Nephron progenitor cell (in vitro differentiated cells): ENCODE measurements at places on chromosomes 2 and 18.

GRCh38 chr18:58662118-58662517, 9.1 kb upstream of the MALT1 start:
- DNase-seq, result no peak

DNA sequence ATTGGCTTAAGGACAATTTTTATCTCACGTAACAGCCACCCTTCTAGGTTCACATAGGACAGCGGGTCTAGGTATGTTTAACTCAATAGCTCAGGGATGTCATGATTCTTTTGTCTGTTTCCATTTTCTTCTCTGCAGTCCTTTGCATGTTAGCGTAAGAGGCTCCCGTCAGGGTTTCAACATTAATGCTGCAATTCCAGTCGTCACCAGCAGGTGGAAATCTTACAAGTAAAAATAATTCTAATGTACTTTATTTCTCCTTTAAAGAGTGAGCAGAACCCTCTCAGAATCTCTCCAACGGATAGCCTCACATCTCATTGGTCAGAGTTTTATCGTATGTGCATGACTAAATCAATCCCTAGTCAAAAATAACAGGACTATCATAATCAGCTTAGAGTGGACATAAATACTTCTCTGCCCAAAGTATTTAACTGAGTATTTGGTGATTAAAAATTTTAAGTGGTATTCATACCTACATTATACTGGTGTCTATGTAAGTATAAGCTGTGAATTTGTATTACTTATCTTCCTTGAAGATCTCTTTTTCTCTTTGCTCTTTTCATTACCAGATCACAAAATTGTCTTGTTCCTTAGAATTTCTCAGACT, 487.2 kb upstream of the GCFC2 start:
- peak; percentile 80 for DNase-seq

DNA sequence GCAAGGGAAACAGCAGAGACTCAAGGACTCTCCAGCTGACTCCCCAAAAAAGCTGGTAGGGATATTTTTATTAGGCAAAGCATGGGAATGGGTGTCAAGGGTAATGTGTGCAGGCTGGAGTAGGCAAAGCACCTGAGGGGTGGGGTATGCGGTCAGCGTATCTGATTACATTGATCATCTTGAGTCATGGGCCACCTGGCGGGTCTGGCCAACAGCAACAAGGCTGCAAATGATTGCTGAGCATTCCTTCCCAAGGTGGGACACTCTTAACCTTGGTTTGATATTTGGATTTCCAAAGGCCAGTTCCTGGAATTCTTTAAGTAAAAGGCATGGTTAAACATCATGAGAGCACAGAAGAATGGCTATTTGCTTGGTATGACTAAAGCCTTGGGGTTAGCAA, 32.6 kb upstream of the CCBE1 start:
- no peak for DNase-seq

GRCh38 chr2:165376571-165376975, 92.9 kb upstream of the CSRNP3 start:
- no peak for DNase-seq

- no peak for DNase-seq
These were observed 117.3 kb downstream of the MIB1 start for GRCh38 chr18:21857871-21858270.

DNA sequence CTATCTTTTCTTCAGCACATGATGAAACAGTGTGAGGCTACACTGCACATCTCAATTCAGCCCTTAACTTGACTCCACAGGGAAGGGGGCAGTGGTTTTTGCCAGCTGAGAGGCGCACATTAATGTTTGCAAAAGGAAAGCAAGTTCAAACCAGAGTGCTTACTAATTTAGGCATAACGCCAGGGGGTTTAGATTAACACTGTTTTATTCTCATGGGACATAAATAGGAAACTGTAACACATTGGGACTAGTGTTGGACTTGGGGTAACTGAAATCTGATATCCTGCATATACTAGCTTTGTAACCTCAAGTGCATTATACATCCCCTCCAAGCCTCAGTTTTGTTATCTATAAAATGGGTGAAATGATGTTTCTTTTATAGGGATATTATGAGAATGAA, 821.2 kb upstream of the ID2 start:
- no peak for DNase-seq

GRCh38 chr2:122112216-122113005, 357.0 kb downstream of the TSN start:
- DNase-seq, result no peak

- DNase-seq, result peak; percentile 3
These were observed 384.3 kb upstream of the SYT4 start for GRCh38 chr18:43661570-43661969.

DNA sequence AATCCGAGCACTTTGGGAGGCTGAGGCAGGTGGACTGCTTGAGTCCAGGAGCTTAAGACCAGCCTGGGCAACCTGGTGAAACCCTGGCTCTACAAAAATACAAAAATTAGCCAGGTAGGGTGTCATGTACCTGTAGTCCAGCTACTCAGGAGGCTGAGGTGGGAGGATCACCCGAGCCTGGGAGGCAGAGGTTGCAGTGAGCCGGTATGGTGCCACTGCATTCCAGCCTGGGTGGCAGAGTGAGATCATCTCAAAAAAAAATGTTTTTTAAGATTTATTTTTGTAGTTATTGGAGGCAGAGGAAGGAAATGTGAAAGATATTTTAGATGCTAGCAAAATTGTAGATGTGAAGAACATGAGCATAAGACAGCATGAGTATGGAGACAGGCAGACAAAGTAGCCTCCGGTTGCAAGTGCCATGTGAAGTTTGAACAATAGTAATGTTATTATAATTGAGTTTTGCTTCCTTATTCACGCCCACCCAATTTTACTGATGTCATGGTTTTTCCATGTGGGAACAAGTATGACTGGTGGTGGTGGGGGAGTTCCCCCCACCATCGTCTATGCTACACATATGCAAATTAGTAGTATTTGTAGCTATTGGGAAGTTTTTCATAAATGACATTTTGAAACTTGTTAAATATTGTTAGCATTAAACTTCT, 18.0 kb downstream of the REL start:
- DNase-seq, result no peak

DNA sequence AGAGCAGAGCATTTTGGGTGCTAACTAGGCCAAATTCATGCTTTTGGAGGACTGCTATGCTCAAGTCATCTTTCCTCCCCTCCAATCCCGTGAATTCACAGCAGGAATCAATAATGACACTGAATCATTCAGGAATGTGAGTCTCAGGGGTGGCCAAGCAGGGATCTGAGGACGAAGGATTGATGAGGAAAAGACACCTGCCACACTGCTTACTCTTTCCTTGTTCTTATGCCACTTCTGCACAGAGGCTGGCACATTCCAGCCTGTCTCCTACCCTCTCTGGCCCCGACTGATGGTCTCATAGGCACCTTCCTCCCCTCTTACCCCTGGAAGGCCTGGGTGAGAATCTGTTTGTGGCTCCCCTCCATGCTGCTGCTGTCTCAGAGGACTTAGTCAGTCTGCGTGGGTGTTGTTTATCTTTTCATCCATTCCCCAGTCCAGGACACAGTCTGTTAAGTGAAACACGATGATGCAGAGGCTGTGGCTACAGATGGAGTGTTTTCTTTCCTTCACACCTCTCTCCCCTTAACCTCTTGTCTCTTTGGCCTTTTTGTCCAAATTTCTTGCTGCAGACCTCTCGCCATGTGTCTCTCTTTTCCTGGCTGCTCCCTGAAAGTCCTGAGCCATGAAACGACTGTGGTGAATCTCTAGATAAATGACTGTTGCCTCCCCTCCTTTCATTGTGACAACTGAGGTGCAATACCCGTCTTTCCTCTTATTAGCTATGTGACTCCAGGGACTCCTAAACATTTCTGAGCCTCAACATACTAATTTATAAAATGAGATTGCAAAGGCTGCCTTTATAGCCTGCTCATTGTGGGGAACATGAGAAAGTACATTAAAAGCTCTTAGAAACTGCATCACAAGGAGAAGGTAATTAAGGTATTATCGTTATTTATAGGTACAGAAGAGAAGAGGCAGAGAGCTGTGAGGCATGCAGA, 86.9 kb downstream of the RDH14 start:
- DNase-seq, result no peak

- no peak for DNase-seq
These were observed 373.5 kb upstream of the MYT1L start for GRCh38 chr2:2704428-2705090.

DNA sequence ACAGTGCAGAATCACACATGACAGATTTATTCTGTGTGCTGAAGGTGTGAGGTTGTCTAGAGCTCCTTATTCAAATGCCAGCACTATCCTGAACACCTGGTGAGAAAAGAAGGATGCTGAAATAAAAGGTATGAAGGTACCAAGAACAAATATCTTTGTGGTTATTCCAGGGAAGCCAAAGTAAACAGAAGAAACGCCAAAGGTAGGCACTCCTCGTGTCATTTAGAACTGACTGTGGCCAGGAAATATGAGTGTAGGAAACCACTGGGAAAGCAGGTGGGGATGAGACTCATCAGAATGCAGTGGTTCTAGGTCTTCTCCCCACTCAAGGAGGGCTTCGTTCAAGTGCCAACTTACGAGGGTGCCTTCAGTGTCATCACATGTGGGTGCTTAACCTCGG, 80.8 kb downstream of the KIF5C start:
- DNase-seq, result no peak

- no peak for DNase-seq
These were observed 135.6 kb downstream of the CCBE1 start for GRCh38 chr18:59561612-59562011.

DNA sequence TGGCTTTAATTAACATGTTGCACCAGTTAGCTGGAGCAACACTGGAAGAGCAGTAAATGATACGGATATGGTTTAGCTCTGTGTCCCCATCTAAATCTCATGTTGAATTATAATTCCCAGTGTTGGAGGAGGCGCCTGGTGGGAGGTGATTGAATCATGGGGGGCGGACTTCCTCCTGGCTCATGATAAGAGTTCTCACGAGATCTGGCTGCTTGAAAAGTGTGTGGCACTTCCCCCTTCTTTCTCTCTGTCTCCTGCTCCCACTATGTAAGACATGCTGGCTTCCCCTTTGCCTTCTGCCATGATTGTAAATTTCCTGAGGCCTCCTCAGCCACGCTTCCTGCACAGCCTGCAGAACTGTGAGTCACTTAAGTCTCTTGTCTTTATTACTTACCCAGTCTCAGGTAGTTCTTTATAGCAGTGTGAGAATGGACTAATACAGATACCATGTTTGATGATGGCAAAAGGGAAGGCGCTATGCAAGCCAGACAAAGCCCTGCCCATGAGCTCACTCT, 963.6 kb downstream of the SOCS6 start:
- DNase-seq, result no peak

GRCh38 chr2:60317844-60318243, 235.6 kb downstream of the BCL11A start:
- DNase-seq, result no peak

- no peak for DNase-seq
These were observed 67.1 kb downstream of the RAB31 start for GRCh38 chr18:9775178-9775577.

- DNase-seq, result no peak
These were observed 301.1 kb upstream of the TANK start for GRCh38 chr2:160859096-160859495.

GRCh38 chr2:43136011-43136799, 90.2 kb downstream of the ZFP36L2 start:
- DNase-seq, result no peak

- DNase-seq, result no peak
These were observed 47.0 kb downstream of the IWS1 start for GRCh38 chr2:127479219-127479825.

- no peak for DNase-seq
These were observed 47.8 kb downstream of the TMEM163 start for GRCh38 chr2:134670955-134671354.

- no peak for DNase-seq
These were observed 555.9 kb upstream of the VRK2 start for GRCh38 chr2:57490741-57491140.

DNA sequence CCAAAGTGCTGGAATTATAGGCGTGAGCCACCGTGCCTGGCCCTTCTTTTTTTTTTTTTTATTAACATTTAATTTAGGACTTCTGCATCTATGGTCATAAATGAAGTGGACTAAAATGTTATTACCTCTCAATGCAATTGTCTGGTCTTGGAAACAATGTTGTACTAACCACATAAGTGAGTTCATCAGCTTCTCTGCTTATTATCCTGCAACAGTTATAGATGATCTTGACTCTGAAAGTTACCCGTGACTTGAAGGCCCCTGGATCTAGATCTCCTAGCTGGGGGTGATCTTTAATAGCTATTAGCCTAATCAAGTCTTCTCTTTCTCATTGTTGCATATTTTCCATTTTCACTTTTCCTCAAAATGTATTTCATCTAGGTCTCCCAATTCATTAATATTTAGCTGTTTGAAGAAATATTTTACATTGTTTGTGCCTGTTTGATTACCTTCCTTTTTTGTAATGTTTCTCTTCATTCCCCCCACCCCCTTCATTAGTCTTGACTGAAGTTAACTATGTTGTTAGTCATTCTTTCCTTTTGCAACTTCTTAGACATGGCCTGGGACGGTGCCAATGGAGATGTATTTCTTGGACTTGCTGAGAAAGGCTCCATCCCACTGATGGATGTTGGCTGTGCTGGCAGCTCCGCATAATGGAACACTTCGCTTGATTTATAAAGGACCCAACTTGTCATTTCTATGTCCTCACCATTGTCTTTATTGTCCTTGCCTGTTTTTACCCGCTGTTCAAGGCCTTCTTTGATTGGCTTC, 141.6 kb upstream of the RIOK3 start:
- DNase-seq, result no peak

DNA sequence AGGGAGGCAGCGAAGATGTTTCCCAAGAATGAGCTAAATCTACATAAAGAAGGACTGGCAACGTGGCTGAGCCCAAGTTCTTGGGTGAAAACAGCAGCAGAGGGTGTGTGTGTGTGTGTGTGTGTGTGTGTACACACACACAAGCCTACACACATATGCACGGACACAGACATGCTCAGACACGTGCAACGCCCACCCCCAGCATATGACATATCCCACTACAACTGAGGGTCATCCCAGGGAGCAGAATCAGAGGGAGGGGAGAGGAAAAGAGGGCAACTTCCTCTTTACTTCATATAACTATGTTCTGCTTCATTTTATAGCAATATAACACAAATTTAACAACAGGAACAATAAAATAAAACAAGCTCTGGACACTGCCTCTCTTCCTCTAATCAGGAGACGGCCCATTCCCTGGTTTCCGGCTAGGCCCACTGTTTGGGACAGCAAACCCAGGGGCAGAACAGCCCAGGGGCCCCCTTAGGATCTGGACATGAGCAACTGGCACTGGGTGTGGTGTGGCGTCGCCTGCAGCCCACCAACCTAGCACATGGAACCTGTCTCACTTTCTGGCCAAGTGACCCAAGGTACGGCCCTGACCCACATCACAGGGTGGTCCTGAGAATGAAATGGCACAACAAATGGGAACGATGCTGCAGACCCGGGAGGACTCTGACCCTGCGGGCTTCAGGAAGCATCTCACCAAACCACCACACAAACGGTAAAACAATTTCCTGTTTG, 25.0 kb downstream of the FAM178B start:
- DNase-seq, result no peak

DNA sequence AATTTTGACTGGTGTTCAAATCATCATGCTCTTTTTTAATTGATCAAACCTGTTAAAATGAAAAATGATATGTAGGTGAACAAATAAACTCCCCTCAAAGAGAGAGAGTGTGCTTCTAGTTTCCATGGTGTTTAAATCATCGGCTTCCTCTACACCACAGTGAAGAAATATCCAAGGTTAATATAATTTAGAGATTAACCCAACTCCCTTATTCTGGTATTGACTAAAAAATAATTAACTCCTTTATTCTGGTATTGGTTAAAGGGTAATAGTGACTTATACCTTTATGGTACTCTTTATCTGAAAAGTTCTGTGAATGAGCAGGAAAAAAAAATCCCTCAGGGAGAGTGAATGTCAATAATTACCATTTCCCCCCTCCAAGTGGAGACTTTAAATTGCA, 93.1 kb downstream of the SPATS2L start:
- DNase-seq, result no peak

- no peak for DNase-seq
These were observed 195.1 kb downstream of the ACKR3 start for GRCh38 chr2:236764716-236765115.
